ENCODE measurements at places on chromosomes 3 and 15.

DNA sequence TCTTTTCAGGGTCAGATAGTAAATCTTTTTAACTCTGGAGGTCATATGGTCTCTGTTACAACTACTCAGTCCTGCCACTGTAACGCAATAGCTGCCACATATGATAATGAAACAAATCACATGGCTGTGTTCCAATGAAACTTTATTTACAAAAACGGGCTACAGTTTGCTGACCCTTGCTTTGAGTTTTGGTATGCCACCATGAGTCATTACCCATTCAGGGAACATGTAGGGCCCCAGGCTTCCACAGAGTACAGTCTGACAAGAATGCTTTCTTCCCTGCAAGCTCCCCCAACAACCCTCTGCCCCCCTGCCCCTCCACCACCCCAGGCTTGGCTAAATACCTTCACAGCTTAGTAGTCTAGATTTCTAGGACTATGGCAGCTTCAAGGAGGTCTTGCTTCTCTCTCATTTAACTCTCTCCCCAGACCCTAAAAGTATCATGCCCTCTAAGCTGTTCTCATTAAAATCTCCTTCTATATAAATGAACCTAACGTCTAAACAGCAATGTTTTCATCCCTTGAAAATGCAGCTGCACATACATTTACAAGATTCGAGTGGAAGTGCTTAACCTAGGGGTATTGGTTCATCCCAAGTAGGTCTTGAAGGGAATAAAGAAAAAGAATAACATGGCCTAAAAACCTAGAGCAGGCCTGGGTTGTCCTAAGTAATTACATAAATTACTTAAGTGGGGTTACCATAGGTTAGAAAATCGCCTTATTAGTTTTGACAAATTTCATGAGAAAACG lies 117.8 kb upstream of the PRICKLE2 start:
- no peak for DNase-seq

GRCh38 chr15:35301088-35301487 lies 216.0 kb upstream of the NANOGP8 start:
- no peak for DNase-seq

DNA sequence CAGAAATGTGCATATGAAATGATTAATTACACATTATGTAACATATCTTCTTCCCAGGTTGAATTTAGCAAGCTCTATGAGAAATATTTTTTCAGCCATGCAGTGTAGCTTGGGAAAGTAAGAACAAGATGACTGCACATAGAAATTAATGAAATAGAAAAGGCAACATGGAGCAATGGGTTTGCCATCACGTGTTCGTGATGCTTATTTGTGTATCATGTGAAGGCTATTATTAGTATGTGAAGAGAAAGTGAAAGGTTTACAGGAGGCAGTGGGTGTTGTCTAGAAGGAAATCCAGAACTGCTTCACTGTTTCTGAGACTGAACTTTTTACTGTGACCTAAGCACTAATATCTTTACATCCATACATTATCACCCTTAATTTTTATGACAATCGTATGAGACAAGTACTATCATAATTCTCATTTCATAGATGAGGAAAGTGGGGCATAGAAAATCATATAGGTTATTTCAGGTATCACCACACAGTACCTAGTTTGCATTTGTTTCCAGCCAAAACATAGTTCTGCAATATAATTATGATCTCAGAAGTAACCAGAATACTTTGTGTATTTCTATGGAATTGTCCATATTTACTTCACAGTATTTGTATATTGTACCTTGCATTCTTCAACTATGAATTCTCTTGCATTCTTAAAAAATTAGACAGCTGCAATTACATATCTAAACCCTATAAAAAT lies 14.9 kb downstream of the SERPINI1 start:
- no peak for DNase-seq

DNA sequence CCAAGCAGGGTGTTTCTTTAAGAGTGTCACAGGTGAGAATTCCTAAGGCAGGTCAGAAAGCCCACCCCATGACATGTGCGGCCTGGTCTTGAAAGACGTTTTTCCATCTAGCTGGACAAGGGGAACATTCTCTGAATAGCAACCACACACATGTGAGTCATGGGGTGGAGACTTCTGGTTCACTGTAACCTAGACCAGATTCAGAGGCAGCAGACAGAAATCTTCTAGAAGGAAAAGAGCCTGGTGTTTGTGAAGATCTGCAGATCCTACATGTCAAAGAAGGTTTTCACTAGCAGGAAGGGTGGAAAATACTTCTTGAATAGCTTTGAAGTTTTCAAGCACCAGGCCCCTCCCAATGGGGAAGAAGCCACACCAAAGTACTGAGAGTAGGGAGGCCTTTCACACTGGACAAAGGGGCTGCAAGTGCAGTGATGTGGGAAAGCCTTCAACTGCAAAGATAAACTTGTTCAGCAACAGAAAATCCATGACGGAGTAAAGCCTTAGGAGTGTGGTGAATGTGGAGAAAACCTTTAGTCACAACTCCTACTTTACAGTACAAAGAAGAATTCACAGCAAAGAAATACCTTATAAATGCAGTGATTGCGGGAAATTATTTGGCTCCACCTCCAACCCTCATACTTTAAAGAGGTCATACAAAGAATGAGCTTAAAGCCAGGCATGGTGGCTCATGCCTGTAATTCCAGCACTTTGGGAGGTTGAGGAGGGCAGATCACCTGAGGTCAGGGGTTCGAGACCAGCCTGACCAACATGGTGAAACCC lies 17.6 kb downstream of the ADAM10 start:
- no peak for DNase-seq

DNA sequence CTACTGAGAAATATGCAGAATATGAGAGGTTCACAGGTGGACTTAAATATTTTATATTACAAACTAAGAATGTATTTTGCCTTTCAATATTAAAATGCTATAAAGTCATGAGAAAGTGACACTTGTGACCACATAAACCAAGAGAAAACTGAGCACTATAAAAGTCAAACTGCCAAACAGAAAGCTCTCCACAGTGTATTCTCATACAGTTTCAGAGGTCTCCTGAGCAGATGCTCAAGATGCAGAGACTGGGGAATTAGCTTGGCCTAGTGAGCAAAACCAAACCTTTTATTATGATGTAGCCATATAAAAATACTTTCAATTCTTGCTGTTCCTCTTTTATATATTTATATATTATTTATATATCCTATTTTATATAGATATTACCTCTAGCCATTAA lies 227.8 kb downstream of the TBC1D5 start:
- DNase-seq = no peak

DNA sequence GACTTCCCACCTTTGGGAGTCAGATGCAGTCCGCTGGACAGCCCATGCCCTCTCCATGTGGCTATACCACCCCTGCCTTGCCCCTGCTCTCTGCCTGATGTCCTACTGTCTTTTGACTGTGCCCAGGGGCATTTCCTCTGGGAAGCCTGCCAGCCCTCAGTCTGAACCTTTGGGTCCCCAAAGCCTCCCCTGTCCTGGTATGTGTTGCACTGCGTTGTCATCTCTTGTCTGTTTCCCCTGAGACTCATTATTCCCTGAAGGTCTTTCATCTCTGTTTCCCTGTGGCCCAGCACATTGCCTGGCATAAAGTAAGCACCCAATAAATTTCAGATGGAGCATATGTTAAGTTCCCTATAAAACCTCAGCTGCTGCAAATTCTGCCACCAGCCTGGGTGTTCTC lies 236.6 kb upstream of the CTDSPL start:
- no peak for DNase-seq

DNA sequence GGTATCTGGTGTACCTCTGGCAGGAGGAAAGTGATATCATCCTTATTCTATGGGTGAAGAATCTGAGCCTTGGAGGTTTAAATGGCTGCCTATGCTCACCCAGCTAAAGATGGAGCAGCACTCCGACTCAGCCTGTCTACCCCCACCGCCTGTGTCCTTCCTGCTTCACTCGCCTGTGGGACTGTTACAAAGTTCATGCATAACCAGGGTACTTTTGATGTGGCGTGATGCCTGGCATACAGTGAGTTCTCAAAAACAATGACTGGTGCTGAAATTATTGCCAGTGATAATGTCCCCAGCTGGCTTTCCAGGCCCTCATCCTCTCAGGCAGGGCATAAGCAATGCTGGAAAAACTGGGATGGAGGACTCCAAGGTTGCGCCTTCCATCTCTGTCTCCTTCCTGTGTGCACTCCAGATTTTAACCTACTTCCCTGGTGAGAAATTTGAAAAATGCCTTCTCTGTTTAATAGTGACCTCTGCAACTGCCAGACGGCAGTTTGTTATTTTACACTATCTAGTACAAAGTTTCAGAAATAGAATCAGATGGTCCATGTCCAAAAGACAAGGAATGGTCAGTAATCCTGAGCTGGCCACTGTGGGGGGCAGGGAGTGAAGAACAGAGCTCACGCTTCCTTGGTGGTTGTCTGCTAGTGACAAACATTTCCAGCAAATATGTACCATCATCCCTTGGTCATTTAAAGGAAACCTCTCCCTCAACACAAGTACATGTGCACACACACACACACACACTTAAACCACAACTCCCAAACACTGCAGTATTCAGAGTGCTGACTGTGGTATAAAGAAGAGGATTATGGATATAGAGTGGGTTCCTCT lies 86.5 kb upstream of the NMNAT3 start:
- no peak for DNase-seq

- DNase-seq = no peak
Observed at GRCh38 chr15:69032031-69032430, 17.5 kb downstream of the NOX5 start.

DNA sequence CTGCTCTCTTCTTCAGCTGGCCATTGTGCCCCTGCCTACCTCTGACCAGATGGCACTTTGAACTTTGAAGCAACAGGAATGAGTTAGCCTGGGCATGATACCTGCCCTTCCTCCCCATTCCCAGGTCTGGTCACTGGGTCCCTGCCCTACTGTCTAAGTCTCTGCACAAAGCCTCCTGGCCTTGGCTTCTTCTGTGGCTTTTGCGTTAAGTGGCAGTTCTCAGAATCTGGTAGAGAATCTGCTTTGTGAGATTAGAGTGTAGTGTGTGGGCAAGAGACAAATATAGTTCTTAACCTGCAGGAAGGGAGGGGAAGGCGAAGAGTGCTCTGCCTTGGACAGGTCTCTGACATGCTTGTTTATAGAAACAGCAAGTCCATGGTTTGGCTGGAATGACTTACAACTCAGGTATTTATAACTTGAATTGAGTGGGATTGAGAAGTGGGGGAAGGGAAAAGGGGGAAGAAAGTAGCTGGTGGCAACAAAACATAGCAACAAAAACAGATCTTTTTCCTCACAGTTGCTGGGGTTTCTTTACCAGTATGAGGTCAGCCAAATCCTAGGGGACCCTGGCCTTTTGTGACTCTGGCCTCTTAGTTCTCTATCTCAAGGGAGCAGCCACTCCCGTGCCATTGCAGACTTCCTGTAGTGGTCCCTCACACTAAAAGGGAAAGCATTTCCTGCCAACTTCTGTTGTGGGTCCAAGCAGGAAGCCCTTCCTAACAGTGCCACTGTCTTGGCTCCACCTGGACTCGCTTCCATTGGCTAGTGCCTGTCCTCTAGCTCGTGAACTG lies 16.7 kb downstream of the MAPKBP1 start:
- DNase-seq = no peak

DNA sequence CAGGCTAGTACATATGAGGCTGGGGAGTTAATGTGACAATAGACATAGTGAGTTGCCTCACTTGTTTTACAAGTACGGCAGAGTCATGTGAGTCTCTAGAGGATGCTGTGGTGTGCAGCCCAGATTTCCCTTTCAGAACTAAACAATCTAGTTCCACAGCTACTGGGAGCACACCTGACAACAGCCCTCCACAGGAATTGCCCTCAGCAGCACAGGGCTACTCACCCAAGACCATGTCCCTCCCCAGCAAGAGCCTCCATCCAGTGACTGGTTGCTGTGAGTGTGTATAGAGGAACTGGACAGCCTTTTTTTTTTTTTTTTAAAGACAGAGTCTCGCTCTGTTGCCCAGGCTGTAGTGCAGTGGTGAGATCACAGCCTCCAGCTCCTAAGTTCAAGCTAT lies 40.2 kb upstream of the UBE2E2 start:
- no peak for DNase-seq

DNA sequence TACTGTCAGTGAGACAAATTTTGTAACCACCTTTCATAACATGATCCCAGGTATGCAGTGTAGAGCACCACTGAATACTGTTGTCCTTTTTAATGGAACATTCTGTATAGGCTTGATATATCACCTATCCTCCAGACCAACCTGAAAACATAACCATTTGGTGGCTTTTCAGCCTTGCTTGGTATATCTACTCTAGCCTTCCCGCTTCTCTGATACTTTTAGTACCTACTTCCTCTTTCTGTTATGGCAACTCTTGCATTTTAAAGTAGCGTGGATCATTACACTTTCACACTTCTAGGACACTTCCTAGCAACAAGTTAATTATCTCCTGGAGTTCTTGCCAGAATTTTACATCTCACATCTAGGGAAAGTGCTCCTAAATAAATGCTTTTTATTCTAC lies 226.6 kb upstream of the ROBO1 start:
- DNase-seq = no peak

DNA sequence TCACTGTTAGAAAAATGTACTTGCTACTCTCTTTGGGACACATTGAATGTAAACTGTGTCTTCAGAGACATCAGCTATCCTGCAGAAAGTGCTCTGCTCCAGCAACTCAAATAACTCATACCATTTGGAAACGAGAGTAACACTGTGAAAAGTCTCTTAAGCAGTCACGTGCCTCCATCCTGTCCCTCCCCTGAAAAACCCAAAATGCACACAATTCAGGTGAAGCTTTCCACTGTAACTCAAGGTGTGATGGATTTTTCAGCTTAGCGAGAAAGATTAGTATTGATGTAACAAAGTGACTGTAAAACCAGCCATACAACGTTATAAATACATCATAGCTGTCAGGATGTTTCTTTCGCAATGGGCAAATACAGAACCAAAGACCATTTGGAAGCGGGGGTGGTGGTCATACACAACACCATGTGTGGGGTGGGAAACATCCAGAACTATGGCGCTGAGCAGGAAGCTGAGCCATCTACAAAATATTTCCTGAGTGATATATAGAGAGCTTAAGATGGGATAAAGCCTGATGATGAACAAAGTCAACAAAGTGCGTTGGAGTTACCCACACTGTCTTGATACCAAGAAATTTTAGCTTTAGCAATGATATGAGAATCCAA lies 332.3 kb downstream of the FOXP1 start:
- DNase-seq = no peak
